ENCODE measurements at places on chromosomes 1 and 21.

- H3K27ac ChIP-seq: no peak overlapping the region
- H3K4me3 ChIP-seq: no peak overlapping the region
- no peaks in the 10 kb centered on the region for H3K4me1 ChIP-seq
- H3K27me3 ChIP-seq: no peaks in the 10 kb centered on the region
- H3K36me3 ChIP-seq: no peaks in the 10 kb centered on the region
- no peak for DNase-seq
These were observed 307.7 kb downstream of the LMO4 start for GRCh38 chr1:87636198-87636892.

GRCh38 chr1:221998781-221999180 lies 256.9 kb upstream of the DUSP10 start:
- H3K27me3 ChIP-seq: no peaks in the 10 kb centered on the region
- no peaks in the 10 kb centered on the region for H3K4me1 ChIP-seq
- no peak overlapping the region for H3K27ac ChIP-seq
- H3K4me3 ChIP-seq: no peak overlapping the region
- DNase-seq: no peak

DNA sequence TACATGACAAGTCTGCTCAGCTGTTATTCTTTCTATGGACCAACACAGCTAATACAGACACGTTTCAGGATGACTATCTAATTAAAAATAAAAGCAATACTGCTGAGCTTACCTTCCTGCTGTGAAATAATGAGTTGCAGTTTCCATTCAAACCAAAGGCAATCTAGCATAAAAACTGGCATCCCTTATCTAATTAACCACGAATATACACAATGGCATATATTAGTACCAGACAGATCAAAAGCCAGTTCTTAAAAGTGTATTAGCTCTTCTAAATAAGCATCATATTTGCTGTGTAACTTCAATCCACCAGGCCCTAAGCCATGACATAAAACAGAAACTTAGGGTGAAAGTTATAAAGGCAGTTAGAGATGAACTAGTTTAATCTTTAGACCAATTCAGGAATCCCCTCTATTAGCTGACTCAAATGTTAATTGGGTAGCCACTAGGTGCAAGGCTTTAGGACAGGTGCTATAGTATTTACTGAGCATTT lies 20.6 kb downstream of the TESK2 start:
- peaks cover 25% of the 10 kb centered on the region for H3K4me1 ChIP-seq
- no peak for DNase-seq
- H3K27me3 ChIP-seq: no peaks in the 10 kb centered on the region
- H3K27ac ChIP-seq: no peak overlapping the region

DNA sequence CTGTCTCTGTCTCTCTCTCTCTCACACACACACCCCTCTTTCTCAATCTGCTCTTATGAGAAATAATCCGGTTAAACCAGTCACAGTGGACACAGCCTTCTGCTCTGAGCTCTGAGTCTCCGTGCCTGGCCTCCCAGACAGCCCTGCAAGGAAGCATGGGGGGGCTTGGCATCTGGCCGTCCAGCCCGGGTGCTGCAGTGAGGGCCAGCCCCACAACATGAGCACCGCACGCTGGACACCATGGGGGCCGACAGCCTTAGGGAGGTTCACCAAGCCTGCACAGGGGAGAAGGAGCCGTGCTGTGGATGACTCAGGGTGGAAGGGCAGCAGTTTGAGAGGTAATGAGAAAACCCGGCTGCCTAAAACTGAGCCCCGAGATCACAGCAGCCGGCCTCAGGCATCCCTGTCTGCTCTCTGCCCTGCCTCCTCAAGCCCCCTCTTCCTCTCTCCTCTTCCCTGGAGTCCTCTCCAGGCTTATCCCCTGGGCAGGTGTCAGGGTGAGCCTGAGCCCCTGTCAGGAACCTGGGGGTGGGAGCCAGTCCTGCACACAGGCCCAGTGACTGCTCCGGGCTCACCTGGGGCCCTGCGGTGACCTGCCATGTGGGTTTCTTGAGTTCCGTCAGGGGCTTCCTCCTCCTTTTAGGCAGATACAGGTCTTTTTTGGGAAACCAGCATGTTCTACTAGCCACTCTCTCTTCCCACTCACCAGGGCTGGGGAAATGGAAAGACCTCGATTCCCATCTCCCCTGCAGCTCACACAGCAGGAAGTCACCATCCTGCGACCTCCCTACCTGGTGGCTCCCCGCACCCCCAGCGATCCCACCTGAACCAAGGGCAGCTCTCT lies 92.8 kb downstream of the ITPKB start:
- H3K4me3 ChIP-seq: no peak overlapping the region
- H3K27ac ChIP-seq: peak overlapping the region; percentile 18
- peaks cover 53% of the 10 kb centered on the region for H3K36me3 ChIP-seq
- no peaks in the 10 kb centered on the region for H3K27me3 ChIP-seq

DNA sequence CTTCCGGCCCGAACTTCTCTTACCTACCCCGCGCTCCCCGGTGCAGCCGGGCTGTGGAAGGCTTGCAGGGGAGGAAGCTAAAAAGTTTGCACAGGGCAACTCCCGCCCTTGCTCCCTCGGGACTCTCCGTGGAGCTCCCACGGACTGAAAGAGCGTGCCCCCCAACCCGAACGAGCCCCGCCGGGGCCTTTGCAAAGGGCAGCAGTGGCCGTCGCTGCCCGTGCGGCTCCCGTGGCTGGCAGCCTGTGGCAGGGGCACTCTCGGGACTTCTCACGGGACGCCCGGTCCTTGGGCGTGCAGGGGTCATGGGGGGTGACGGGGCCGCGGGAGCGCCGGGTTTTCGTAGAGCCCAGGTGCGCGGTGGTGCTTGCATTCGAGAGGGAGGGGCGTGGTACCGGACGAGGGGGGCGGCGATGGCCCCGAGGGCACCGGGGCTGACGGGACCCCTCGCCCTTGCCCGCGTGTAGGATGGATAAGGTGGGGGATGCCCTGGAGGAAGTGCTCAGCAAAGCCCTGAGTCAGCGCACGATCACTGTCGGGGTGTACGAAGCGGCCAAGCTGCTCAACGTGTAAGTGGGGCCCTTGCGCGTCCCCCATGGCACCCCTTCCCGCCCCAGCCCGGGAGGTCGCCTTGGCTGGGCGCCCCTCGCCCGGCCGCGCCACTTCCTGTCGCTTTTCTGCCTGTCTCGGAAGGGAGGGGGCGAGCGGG lies 711 bp downstream of the GADD45A start:
- H3K4me3 ChIP-seq: peak overlapping the region; percentile 80
- peak overlapping the region; percentile 42 for H3K27ac ChIP-seq
- H3K27me3 ChIP-seq: no peaks in the 10 kb centered on the region
- H3K36me3 ChIP-seq: peaks cover 7% of the 10 kb centered on the region

GRCh38 chr1:51329443-51330325 lies 678 bp downstream of the TTC39A start:
- H3K27me3 ChIP-seq: no peaks in the 10 kb centered on the region
- H3K4me1 ChIP-seq: peaks cover 8% of the 10 kb centered on the region
- H3K27ac ChIP-seq: no peak overlapping the region
- DNase-seq: no peak
- H3K4me3 ChIP-seq: no peak overlapping the region
- no peaks in the 10 kb centered on the region for H3K36me3 ChIP-seq

DNA sequence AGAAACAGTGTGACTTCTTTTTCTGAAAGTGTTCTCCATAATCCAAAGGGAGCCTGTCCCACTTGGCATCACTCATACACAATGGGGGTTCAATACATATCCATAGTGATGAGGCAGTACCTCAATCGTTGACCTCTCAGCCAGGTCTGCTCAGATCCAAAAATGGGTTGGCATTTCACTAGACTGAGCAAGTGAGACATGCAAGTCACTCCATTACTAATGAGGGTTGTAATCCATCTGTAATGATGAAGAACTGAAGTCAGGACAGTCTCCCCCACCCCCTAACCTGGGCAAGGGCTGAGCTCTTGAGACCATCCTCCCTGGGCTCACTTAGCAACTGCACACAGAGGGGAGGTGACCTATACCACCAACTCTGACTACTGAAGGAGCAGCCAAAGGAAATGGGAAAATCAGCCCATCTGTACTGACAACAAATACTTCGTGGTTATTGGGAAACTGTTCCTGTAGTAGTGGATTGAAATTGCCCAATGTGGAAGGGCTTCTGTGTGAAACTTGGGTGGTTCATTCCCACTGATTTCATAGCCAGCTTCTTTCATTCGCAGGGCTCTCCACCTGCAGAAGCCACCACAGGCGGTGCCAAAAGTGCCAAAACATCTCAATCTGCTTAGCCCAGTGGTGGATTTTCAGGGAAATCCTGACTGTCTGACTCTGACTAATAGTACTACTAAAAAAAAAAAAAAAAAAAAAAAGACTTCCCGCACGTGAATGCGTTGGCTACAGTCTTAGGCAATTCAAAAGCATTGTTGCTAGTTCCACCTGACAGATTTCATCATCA lies 5.0 kb downstream of the NGF start:
- no peak overlapping the region for H3K4me3 ChIP-seq
- no peak overlapping the region for H3K27ac ChIP-seq
- no peaks in the 10 kb centered on the region for H3K4me1 ChIP-seq
- peaks cover 6% of the 10 kb centered on the region for H3K27me3 ChIP-seq
- no peak for DNase-seq
- no peaks in the 10 kb centered on the region for H3K36me3 ChIP-seq

DNA sequence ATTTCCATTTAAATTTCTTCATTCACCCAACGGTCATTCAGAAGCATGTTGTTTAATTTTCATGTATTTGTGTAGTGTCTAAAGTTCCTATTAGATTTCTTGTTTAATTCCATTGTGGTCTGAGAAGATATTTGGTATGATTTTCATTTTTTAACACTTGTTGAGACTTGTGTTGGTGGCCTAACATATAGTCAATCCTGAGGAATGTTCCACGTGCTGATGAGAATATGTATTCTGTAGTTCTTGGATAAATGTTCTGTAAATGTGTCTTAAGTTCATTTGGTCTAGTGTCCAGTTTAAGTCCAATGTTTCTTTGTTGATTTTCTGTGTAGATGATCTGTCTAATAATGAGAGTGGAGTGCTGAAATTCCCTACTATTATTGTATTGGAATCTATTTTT lies 22.7 kb upstream of the LCE5A start:
- H3K27me3 ChIP-seq: peaks cover 2% of the 10 kb centered on the region
- H3K36me3 ChIP-seq: no peaks in the 10 kb centered on the region
- no peaks in the 10 kb centered on the region for H3K4me1 ChIP-seq
- no peak for DNase-seq

DNA sequence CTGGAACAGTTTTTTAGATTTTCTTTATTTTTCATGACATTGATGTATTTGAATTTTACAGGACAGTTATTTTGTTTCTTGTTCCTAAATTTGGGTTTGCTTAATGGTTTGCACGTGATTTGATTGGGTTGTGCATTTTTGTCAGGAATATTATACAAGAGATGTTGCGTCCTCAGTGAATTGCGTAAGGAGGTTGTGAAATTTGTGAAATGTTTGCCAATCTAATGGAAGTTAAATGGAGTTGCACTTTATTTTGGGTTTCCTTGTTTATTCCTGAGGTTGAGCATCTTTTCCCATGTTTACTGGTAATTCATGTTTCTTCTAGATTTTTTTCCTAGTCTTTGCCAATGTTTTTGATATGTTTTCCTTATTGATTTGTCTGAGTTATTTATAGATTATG lies 19.9 kb downstream of the ZNF648 start:
- no peak overlapping the region for H3K27ac ChIP-seq
- H3K36me3 ChIP-seq: no peaks in the 10 kb centered on the region
- H3K4me1 ChIP-seq: no peaks in the 10 kb centered on the region
- H3K4me3 ChIP-seq: no peak overlapping the region
- no peaks in the 10 kb centered on the region for H3K27me3 ChIP-seq
- DNase-seq: no peak

DNA sequence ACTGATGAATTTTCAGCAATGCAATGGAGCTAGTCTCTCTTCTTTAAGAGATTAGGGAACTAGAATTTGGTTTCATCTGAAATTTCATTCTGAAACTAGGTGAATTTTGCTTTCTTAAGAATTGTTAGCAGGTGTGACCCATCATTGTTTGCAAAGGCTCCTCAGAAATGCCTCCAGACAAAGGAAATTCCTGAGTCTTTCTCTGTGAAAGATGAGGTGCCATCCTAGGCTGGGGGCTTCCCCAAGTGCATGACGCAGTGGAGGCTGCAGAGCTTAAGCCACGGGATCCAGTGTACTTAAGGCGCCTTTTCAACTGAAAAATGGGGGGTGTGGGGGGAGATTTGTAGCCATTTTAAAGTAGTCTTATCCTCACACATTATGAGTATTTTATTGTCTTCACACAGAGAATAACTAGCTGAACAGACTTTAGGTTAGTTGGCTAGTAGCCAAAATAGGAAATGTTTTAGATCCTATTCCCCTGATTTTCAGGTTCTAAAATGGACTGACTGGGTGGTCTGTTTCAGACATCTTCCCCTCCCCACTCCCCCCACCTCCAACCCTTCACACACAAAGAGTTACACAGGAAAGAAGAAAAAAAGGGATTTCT lies 202.0 kb downstream of the NFIA start:
- no peak overlapping the region for H3K4me3 ChIP-seq
- no peaks in the 10 kb centered on the region for H3K36me3 ChIP-seq
- H3K27me3 ChIP-seq: no peaks in the 10 kb centered on the region

DNA sequence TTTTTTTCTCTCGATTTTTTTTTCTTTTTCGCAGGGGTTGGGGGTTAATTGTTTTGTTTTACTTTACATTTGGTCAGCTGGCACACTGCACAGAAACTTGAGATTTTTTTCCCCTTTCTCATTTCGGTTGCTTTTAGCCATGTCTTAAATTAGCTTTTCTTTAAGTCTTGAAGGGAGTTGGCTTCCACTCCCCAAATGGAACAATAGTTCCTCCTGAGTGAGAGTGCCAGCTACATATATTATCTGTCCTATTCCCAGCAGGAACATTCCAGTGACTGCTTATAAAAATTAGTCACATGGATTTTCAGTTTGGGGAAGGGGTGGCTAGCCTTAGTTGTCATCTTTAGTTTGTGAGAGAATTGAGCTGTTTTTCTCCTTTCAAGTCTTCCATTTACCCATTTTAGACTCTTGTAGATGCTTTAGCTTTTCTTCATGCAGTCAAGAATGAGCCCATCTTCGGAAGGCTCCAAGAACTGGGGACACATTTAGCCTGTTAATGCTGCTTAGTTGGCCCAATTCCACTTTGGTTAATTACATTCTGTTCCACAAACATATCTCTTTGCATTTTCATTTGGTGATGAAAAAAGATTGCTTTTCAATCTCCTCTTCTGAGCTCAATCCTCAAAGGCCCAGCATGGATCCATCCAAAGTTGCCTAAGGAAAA lies 510.1 kb upstream of the CXADR start:
- DNase-seq: no peak
- H3K4me1 ChIP-seq: no peaks in the 10 kb centered on the region
- no peak overlapping the region for H3K27ac ChIP-seq
- H3K4me3 ChIP-seq: no peak overlapping the region

- no peak overlapping the region for H3K27ac ChIP-seq
- peaks cover 7% of the 10 kb centered on the region for H3K27me3 ChIP-seq
- H3K4me3 ChIP-seq: no peak overlapping the region
- peaks cover 39% of the 10 kb centered on the region for H3K4me1 ChIP-seq
- no peak for DNase-seq
These were observed 99.5 kb downstream of the PCP4 start for GRCh38 chr21:39966786-39967185.

- DNase-seq: no peak
- H3K4me3 ChIP-seq: no peak overlapping the region
- no peak overlapping the region for H3K27ac ChIP-seq
- no peaks in the 10 kb centered on the region for H3K4me1 ChIP-seq
These were observed 8.9 kb upstream of the PDE9A start for GRCh38 chr21:42644223-42645208.

GRCh38 chr1:14852291-14852690 lies 253.8 kb downstream of the KAZN start:
- H3K27me3 ChIP-seq: no peaks in the 10 kb centered on the region
- H3K4me1 ChIP-seq: no peaks in the 10 kb centered on the region
- H3K4me3 ChIP-seq: no peak overlapping the region
- H3K27ac ChIP-seq: no peak overlapping the region
- DNase-seq: no peak

GRCh38 chr1:87305151-87305550 lies 23.5 kb upstream of the LMO4 start:
- no peaks in the 10 kb centered on the region for H3K4me1 ChIP-seq
- H3K27me3 ChIP-seq: peaks cover 3% of the 10 kb centered on the region
- H3K4me3 ChIP-seq: no peak overlapping the region
- no peak for DNase-seq

All from B cell (primary cell).